ENCODE measurements at places on chromosomes 3 and 15.
A peak's percentile ranks its signal among the peaks of the same experiment; 100 is the strongest.

- no peak for DNase-seq
Measured at GRCh38 chr3:161409069-161409468, 37.8 kb upstream of the SPTSSB start.

- DNase-seq = no peak
Measured at GRCh38 chr15:78073046-78073787, 4.3 kb downstream of the TBC1D2B start.

GRCh38 chr15:78405336-78405924, 32.6 kb upstream of the IREB2 start:
- DNase-seq = no peak

DNA sequence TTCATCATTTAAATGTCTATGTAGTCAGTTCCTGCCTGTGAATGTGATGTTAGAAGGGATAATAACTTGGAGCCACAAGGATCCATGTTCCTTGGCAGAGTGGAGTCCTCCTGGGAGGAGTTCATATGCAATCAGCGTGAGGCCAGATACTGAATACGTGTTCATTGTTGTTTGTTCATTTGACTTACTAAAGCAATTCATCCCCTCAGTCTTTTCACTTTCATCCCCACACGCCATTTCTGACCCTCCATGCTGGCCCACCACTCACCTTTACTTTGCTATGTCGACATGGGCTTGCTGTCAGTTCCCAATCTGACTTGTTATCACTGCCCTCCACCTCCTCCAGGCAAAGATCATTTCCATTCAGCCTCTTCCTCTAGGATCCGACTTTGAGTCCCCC, 91.8 kb downstream of the SSR3 start:
- DNase-seq = no peak

- no peak for DNase-seq
Measured at GRCh38 chr15:30940359-30940758, 36.6 kb downstream of the FAN1 start.

DNA sequence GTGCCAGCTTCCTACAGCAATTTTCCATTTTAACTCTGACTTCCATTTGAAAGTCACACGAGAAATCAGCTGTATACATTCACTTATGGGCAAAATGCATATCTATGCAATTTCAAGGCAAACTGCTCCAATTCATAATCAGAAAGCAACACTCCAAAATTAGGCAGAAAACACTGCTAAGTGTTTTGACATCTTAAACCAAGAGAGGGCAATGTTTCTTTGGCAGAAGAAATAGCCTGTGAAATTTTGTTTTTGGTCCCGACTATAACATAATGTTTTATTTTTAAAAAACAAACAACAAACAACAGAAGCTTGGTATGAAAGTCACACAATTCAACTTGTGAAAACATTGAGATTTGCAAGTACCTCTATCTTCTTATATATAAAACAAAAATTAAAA, 42.6 kb downstream of the GOLIM4 start:
- no peak for DNase-seq

GRCh38 chr3:49493901-49494300, 23.8 kb downstream of the DAG1 start:
- no peak for DNase-seq

GRCh38 chr3:136818191-136818768, 646 bp upstream of the SLC35G2 start:
- DNase-seq = no peak

DNA sequence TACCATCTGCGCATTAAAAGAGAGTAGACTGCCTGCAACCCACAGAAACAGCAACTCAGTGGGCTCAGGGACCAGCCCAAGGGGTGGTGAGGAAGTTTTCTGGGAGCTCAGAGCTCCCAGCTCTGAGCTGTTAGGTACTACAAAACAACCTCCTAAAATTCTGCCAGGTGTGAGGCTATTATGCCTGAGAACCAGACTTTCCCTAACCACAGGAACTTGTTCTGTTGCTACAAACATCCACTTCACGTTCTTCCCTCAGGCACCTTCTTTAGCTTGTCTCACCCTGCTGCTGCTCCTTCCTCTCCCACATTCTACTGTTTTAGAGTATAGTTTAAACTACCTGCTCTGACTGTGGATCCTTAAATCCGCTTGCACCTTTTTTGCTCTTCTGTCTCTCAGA, 399.4 kb downstream of the ROBO1 start:
- no peak for DNase-seq

DNA sequence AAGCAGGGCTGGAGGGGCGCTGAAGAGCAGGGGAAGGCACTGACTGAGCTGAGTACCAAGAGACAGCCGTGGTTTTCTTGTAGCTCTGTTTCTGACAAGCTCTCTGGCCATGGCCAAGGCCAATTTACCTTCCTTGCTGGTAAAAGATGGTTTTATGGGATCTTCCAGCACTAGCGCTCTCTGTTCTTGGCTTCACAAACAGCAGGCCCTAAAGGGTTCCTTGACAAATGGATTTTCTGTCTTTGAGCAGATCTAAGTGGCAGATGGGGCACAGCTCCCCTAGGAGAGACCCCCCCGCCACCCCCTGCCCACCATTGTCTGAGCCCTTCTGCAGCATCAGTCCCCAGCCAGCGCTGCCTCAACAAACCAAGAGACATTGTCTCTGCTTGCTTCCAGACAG, 66.6 kb downstream of the GAP43 start:
- no peak for DNase-seq

DNA sequence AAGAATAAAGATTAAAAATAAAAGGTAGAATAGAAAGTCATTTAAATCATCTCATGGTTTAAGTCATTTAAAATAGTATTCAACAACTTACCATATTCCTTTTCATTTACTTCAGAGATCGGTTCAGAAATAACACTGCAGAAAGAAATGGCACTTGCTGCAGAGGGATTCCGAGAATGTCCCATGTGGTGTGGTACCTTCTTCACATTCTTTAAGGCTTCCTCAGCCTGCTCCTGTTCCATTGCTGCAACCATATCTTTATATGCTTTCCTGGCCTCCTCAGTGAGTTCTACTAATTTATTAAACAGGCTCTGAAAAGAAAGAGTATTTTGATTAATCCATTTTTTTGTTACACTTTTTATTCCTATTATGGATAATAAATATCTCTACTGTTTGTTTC, 32.6 kb upstream of the SHC4 start:
- DNase-seq = no peak

DNA sequence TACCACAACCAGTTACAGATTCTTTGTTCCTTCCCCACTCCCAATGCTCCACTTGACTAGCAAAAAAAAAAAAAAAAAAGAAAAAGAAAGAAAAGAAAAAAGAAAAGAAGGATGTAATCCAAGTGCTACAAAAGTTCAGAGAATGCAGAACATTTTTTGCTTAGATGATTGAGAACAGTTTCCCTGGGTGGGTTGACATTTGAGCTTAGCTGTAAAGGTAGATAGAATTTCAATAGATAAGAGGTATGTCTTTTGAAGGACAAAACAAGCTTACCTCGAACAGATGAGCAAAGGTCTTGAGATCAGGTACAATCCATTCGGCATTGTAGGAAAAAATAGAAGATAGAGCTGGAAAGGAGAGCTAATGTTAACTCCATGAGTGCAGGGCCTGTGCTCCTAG, 344.6 kb upstream of the NECTIN3 start:
- no peak for DNase-seq

GRCh38 chr3:62154457-62155148, 218.7 kb downstream of the FEZF2 start:
- no peak for DNase-seq

GRCh38 chr3:173938159-173938558, 540.6 kb downstream of the NLGN1 start:
- no peak for DNase-seq

- no peak for DNase-seq
Measured at GRCh38 chr3:26505399-26505798, 117.2 kb upstream of the LRRC3B start.

- no peak for DNase-seq
Measured at GRCh38 chr15:59812889-59813288, 123.8 kb upstream of the BNIP2 start.

- DNase-seq = no peak
Measured at GRCh38 chr3:94716326-94717018, 653.6 kb downstream of the NSUN3 start.

DNA sequence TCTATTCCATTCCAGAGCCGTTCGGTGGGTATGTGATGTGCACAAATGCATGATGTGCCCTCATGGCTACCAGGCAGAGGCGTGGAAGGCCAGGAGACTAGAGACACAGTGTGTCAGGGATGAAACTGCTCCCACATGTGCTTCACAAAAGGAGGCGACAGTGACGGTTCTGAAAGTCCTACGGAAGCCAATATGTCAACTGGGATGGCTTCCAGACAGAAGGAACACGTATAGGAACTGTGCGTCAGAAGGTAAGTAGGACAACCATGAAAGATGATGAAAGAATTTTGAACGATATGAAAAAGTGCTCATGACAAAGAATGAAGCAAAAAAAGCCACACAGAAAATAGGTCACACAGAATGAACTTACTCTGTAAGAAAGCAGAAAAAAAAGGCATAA, 34.1 kb downstream of the GLB1 start:
- DNase-seq = no peak

DNA sequence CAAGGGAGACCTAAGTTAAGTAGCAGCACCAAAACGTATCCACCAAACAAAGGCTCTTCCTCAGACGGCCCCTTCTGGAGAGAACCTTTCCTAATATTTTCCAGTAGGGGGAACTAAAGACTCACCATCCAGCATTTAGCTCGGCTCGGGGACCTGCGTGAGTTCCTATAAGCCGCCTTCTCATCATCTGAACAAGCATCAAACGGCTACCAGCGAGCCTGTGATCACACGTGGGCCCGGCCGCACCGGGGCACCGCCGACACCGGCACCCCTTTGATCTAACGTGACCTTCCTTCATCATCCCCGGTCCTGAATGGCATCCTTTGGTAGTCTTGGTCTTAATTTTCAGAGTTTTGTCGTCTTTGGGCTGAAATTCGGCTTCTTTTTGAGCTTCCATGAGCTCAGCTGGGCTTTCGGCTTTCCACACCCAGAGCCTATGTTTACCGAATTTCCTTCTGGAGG, 1.4 kb upstream of the ROBO2 start:
- DNase-seq = no peak

DNA sequence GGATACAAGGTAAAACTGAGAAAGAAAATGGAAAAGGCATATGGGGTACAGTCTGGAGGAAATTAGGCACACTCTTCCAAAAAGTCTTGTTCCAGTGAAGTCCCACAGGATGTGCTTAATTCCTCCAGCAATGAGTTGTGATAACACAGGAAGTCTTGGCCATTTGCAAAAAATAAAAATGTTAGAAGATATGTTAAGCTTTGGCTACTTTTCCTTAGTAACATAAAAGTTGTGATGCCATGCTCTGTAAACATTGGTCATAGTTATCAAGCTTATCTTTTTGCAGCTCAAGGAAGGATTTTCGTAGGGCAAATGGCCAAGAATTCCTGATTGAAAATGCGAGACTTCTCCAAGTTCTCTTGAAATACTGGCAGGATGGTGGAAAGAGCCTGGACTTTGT, 26.4 kb downstream of the LNP1 start:
- DNase-seq = no peak

- no peak for DNase-seq
Measured at GRCh38 chr3:168205451-168205850, 109.7 kb upstream of the GOLIM4 start.

GRCh38 chr3:173913397-173913796, 515.9 kb downstream of the NLGN1 start:
- DNase-seq = peak; percentile 23

GRCh38 chr3:191141728-191142127, 57.3 kb upstream of the OSTN start:
- DNase-seq = no peak

DNA sequence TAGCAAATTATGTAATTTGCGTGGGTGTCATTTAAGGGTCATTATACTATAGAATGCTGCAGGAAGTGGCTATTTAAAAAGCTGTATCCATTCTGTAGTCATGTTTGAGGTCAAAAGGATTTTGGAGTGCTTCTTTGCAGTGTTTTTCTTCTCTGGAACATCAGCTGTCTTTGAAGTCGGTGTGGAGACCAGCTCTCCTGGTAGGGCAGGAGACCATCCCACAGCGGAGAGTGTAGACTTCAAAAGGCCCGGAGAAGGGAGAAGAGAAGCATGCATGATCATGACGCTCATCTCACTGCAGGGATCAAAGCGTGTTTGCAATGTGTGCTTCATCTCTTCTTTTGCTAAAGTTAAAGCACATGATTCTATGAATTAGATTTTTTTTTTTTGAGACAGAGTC, 19.9 kb downstream of the PXK start:
- no peak for DNase-seq

GRCh38 chr3:51982352-51982837, 940 bp upstream of the ACY1 start:
- peak; percentile 24 for DNase-seq

DNA sequence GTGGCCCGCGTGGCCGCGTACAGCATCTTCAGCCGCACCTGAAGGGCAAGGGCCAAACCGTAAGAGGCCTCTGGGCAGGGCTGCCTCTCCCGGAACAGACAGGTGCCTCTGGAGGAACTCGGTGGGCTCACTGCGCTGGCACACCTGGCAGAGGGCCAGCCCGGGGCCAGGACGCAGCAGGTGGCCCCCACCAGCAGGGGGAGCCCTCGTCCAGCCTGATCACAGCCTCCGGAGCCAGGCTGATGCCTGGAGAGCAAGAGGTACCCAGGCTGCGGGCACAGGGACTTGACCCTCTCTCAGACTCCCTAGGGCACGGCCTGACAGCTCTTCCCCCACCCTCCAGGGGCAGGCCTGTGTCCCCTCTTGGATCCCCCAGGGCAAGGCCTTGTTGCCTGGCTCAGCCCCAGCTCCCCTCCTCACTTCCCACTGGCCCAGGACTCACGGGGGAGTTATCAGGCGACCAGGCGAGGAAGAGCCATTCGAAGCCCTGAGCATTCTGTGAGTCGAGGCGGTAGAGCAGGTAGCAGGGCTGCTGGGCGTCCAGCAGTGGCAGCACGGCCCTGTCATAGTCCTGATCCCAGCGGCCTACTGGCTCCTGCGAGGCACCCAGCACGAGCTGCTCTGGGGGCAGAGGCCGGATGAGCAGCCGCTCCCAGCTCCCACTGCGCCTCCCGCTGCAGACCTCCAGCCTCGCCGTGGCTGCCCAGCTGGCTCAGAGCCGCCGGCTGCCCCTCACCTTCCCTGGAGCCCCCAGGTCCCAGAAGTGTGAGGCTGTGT, 6.2 kb upstream of the TLR9 start:
- peak; percentile 91 for DNase-seq

GRCh38 chr3:126850370-126851085, 132.4 kb upstream of the PLXNA1 start:
- DNase-seq = no peak

DNA sequence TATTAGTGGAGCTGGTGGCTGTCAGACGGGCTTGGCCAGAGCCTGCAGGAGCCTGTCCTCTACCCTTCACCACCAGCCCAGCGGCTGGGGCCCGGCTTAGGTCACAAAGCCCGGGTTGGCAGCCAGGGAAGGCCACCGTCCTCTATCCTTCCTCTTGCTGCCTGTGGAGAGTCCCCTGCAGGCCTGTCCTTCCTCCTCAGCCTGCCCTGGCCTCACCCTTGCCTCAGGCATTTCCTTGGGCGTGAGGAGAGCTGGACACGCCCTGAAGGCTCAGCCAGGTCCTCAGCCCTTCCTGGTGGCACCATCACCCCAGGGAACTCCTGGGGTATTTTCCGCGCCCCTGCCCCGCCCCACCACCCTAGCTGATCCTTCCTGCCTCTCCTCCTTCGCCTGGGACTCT, 7.7 kb downstream of the CHAC1 start:
- no peak for DNase-seq

Measured in hematopoietic multipotent progenitor cell treated with erythropoietin and hydrocortisone succinate and interleukin-3 and kit ligand, for 17 days (in vitro differentiated cells).